ENCODE measurements at places on chromosomes 16 and 17.
A peak's percentile ranks its signal among the peaks of the same experiment; 100 is the strongest.

DNA sequence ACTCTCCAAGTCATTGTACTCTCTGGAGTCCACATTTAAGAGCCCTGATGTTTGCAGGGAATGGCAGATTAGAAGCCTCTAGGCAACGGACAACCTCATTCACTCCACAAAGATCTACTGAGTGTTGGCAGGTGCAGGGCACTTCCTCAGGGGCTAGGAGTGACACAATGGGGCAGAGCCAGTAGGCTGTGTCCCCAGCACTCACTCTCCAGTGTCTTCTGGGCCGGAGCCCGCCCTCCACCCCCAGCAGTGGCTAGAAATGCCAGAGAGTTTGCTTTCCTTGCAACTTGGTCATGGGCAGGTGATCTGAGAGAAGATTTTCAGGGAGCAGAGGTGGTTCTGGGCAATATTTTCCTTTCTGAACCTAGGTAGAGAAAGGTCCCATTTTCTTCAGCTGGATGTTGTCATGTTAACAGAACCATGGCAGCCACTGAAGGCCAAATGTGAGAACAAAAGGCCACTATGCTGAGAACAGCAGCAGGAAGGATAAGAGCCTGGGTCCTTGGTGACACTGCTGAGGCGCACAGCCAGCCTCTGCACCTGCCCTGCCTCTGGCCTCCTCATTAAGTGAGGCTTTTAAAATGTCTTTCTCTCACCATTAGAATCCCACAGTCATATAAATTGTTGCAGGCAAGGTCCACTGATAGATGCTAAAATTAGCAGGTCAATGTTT, 96.2 kb downstream of the USP31 start:
- no peak for DNase-seq

DNA sequence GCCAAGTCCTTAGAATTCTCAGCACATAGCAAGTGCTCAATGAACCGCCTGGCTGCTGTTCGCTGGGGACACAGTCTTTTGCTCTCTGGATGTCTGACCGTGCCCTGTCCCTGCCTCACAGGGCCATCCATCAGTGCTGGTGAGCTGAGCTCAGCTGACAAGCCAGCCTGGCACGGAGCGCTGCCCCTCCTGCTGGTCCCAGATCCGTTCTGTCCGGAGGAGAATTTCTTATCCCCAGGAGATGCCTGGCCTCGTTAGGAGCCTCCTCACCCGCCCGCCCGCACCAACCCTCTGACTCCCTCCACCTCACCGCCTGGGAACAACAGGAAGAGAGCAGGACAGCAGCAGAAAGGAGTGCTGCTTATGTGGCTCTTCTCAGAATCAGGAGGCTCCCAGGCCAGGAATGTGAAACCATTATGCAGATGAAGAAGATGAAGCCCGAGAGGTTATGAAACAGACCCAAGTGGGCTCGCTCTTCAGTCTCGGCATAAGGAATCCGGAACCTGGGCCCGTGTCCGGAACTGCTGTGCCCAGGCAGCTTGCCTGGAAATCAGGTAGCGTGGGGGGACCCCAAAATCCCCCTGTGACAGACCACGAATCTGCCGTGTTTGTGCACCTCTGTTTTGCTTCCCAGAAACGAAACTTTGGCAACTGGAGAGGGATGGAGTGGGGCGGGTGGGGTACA, 28.8 kb upstream of the RMI2 start:
- DNase-seq = no peak

DNA sequence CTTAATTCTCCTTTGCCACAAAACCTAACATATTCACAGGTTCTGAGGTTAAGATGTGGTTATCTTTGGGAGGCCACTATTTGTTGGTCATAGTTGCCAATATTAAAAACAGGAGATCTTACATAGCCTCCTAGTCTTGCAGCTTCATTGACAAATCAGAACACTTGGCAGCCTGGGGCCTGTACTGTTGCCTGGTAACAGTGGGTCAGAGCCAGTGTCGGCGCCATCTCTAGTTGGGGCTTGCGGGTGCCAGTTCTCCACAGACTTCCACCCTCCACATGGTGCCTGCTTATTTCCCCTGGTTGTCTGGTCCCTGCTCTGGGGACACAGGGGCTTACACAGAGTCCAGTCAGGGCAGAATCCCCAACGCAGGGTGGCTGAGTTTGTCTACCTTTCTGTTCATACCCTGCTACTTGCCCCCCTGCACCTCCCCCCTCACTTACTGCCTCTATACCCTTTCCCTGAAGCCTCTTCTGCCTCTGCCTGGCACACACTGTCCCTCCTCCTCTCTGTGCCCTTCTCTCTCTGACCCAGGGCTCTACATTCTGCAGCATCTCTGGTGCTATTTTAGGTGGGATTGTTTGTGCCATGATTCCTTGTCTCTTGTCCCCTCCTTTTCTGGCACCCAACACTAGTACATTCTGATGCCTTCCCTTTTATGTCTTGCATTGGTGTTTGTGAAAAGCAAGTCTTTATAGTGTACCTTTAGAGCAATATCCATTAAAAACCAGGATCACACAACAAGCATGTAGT, 13.4 kb downstream of the EPN2 start:
- no peak for DNase-seq

DNA sequence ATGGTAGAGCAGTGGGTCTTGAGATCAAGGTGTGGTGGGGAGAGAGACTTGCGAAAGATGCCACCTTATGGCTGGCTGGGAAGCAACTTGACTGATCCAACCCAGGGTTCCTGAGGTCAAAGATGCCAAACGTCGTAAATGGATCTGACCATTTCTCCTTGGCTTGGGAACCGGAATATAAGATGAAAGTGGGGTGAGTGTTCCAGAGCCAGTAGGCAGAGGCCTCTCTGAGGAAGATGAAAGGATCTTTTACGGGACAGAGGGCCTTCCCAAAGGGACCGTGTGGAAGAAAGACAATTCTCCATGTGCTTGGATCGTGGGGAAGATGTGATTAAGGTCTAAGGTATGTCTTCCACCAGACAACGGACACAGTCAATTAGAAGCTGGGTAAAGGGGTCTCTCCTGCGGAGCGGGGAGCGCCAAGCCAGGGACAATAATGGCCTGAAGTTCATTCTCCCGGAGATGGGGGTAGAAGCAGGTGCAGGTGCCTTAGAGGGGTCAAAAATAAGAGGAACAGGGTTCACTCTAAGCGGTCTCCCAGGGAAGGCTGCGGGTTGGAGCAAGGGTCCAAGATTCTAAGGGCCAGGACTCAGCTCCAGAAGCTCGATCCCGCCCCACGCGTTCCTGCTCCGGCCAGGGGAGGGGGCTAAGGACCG, 800 bp downstream of the FXR2 start:
- peak; percentile 35 for DNase-seq

DNA sequence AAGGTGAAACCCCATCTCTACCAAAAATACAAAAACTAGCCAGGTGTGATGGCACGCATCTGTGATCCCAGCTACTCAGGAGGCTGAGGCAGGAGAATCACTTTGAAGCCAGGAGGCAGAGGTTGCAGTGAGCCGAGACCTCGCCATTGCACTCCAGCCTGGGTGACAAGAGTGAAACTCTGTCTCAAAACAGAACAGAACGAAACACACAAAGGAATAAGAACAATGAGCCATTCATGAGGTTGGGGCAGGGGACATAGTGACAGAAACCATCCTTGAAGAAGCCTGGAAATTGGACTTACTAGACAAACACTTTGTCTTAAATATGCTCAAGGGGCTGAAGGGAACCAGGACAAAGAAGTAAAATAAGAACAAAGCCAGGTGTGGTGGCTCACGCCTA, 39.4 kb downstream of the WDR45B start:
- no peak for DNase-seq

DNA sequence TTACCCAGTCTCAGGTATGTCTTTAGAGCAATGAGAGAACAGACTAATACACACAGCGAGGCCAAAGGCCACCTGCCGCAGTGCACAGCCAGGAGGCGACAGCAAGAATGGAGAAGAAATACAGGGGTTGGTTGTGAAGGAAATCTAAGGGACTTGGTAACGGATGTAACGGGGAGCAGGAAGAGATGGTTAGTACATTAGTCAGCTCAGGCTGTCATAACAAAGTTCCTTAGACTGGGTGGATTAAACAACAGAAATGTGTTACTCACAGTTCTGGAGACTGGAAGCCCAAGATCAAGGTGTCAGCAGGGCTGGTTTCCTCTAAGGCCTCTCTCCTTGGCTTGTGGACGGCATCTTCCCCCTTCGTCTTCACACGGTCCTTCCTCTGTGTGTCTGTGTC, 47.1 kb downstream of the TVP23C start:
- no peak for DNase-seq

DNA sequence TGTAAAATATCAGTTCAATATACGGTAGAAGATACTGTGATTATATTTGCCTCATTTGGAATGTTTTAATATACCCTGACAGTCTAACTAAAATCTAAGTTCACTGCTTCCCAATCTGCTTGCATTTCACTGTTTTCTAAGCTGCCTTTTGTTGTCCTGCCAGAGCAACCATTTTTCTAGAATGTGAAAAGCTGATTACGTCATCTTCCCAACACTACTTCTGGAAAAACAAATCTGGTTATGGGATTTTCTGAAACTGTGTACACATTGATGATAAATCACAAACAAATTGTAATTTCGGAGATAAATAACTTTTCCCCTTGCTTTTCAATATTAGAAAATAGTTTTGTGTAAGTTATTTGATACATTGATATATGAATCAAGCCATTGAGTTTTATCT, 1529.0 kb downstream of the CDH11 start:
- DNase-seq = no peak
